ENCODE measurements at places on chromosomes 2 and 18.

DNA sequence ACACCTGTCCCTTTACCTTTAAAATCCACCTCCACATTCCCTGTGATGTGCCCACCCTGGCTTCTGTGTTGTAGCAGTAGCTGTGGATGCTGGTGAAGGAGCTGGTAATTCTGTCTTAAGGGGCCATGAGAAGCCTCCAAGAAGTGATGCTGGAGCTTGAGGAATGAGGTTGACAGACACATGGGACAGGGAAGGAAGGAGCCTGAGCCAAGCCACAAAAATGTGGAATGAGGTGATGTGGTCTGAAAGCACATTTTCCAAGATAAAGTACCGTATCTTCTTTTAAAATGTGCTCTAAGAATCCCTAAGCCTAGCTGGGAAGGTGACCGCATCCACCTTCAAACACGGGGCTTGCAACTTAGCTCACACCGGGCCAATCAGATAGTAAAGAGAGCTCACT lies 31.2 kb downstream of the VWA3B start:
- DNase-seq = no peak

- no peak for DNase-seq
Measured at GRCh38 chr2:127196998-127197397, 23.1 kb downstream of the CYP27C1 start.

GRCh38 chr2:38978296-38978903 lies 88.7 kb downstream of the ARHGEF33 start:
- DNase-seq = no peak

GRCh38 chr2:1495676-1496358 lies 82.6 kb downstream of the TPO start:
- DNase-seq = no peak

- DNase-seq = no peak
Measured at GRCh38 chr2:2746731-2747130, 415.7 kb upstream of the MYT1L start.

DNA sequence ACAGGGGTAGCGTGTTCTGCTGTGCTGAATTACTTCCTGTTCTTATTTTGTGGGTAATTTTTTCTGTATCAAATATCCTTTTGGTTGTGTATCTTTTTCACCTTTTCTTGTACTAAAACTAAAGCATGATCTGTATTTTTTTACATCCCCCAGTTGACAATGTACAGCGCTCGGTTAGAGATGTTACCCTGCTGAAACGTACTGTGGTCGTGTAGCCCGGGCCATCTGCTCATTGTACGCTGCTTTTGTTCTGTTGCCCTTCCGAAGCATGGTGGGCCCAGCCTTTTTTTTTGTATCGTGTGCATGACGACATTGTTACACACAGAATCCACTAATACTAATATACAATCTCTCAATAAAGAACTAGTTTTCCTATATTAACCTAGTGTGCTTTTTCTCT lies 233.1 kb downstream of the HAUS1 start:
- no peak for DNase-seq

GRCh38 chr2:219886615-219887014 lies 259.2 kb downstream of the SLC4A3 start:
- no peak for DNase-seq

DNA sequence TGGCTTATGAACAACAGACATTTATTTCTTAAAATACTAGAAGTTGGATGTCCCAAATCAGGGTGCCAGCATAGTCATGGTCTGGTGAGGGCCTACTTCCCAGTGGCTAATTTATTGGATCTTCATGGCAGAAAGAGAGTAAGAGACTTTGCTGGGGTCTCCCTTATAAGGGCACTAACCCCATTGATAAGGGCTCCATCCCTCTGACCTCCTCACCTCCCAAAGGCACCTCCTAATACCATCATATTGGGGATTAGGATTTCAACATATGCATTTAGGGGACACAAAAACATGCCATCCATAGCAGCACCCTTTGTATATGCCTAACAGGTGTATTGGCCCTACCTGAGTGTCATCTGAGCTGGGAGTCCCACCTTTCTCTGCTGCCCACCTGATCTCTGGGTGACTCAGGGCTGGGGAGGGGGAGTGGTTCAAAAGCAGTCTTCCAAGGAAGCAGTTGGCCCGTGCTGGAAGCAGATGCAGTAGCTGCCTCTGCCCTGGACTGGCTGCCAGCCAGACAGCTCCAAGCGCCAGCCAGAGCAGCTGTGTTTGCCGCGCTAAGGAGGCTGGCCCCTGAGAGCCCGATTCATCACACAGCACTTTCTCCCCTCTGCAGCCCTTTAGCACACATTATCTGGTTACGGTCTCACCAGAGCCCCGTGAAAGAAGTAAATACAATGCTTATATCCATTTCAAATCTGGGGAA lies 84.6 kb downstream of the SMAD7 start:
- no peak for DNase-seq

- no peak for DNase-seq
Measured at GRCh38 chr2:235663875-235664274, 170.0 kb downstream of the AGAP1 start.

- DNase-seq = no peak
Measured at GRCh38 chr2:190311893-190312634, 7.6 kb downstream of the HIBCH start.

DNA sequence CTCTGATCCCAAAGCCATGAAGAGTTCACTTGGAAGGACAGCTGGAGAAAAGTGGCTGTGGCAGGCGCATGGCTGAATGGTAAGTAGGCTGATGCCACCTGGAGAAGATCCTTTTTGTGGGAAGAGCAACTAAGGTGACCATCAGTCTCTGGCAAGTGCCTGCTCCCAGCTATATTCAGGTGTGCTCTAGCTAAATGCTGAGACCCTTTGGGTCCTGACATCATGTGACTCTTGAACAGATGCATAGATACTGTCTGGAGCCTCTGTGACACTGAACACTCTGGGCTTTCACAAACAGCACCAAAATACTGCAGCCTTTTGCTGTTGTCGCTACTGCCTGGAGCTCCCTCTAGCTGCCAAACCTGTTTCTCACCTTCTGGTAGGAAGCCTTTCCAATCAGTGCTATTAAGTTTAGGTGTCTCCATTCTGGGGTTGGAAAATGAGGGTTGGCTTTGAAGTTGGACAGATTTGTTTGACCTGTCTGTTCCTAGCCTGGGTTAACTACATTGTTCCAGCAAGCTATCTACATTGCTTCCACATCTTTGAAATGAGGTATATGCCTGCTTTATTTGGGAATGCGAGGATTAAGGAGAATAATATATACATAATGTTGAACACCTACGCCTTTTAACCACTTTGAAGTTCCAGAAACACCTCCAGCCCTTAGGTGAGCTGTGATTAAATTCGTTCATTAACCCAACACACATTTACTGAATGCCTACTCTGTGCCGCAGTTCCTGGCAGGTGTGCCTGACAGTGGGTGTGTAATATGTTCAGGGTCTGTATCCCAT lies 3.1 kb downstream of the EGR4 start:
- no peak for DNase-seq

GRCh38 chr2:11196246-11196645 lies 41.0 kb downstream of the SLC66A3 start:
- DNase-seq = no peak

- DNase-seq = no peak
Measured at GRCh38 chr2:118940486-118941120, 1.4 kb upstream of the MARCO start.

GRCh38 chr2:240769096-240769495 lies 50.9 kb downstream of the KIF1A start:
- DNase-seq = no peak

DNA sequence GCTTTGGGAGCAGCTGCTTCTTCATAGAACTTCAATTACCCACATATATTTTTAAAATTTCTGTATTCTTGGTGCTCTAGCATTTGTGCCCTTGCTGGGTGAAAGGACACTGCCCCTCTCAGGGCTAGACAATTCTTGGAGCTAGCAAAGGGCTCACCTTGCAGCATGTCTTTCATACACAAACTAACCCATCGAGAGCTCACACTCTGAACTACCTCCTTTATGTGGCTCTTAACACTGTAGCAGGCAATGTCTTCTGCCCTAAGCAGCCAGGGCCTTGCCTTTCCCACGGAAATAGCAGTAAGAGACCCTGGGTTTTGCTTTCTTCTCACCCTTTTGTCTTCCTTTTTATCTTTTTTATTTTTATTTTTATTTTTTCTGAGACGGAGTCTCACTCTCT lies 234.0 kb downstream of the ACTR3 start:
- DNase-seq = no peak

GRCh38 chr2:183541766-183542165 lies 417.5 kb downstream of the NUP35 start:
- no peak for DNase-seq

DNA sequence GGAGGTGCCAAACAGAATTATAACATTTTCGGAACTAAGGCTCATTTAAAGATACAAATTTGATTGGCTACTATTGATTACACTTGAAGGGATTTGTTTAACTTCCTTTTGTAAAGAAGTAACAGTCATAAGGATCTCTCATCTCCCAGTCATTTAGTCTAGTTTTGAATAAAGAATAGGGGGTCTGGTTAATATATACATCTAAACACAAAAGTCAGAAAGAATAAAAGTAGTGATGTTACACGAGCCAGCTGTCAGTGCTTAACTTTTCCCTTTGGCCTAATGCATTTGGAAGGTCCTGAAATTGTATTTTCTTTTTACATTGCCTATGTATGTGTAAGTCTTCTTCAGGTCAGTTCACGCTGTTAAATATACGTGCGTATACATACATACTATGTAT lies 8.1 kb downstream of the SEPTIN2 start:
- no peak for DNase-seq

GRCh38 chr18:35051641-35052377 lies 10.6 kb downstream of the MAPRE2 start:
- DNase-seq = no peak

DNA sequence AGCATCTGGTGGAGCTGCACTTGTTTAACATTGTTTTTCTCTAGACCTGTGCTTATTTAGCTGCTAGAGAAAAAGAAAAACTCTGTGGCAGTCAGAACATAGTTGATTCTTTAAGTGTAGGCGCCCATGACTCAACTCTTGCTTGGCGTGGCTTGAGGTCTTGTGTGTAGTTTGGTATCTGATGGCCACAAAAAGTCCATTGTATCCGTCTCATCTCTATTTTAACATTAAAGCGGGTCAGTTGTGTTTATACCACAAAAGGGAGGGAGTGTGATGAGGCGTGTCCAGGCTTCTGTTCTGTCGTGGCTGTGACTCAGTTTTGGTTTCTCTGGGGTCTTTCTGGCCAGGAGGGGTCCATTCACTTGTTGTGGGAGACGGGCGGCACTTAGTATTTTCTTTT lies 24.2 kb upstream of the UGT1A8 start:
- DNase-seq = no peak

GRCh38 chr2:147467441-147467840 lies 377.4 kb upstream of the ACVR2A start:
- DNase-seq = no peak
